GM19239 (cell line): ENCODE measurements at places on chromosomes 3 and 15.

GRCh38 chr15:60121845-60122244, 117.7 kb downstream of the FOXB1 start:
- no peak for DNase-seq

GRCh38 chr15:85947936-85948335, 131.7 kb upstream of the AGBL1 start:
- no peak for DNase-seq

- DNase-seq = no peak
These were observed 29.7 kb downstream of the TCF12 start for GRCh38 chr15:56948000-56948763.

GRCh38 chr3:12750658-12751071, 8.4 kb downstream of the TMEM40 start:
- no peak for DNase-seq

- peak; percentile 14 for DNase-seq
These were observed 74.4 kb downstream of the DLG1 start for GRCh38 chr3:197224034-197224444.

GRCh38 chr15:68264282-68264681, 13.3 kb upstream of the FEM1B start:
- no peak for DNase-seq

DNA sequence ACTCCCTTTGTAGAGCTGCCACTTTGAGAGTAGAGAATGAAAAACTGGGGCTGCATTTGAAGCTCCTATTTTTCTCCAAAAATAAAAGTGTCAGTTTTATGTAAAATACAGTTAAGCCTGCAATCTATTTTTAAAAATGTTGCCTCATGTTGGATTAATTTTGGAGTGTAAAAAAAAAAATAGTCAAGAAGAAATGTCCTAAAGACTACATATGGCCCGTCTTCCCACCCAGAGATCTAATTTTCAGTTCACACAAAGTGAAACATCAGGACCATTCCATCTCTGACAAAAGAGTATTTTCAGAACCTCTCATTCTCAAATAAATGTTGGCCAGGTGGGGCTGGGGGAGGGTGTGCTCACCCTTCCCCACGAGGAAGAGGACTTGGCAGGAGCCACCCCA, 62.7 kb downstream of the HHLA2 start:
- no peak for DNase-seq

- DNase-seq = no peak
These were observed 69.6 kb upstream of the ATP13A3 start for GRCh38 chr3:194556086-194557056.

GRCh38 chr3:182912474-182912873, 67.9 kb downstream of the DCUN1D1 start:
- DNase-seq = no peak

DNA sequence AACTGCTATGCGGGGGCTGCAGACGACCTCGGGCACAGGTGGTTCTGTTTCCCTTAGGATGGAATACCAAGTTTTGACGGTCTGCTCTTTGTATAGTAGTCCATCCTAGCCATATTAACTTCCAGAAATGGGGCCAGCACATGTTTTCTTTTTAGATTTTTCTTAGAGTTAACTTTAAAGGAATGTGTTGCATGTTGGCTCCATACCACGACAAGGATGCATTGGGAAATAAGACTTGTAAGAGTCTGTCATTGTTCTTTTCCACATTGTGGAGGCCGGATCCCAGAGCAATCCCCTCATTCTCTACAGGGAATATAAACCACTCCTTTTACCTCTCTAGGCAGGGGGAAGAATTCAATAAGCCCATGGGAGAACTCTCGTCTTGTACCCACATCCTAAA, 87.1 kb upstream of the PLSCR4 start:
- DNase-seq = no peak

- DNase-seq = no peak
These were observed 70.4 kb upstream of the C15orf39 start for GRCh38 chr15:75131269-75131643.

DNA sequence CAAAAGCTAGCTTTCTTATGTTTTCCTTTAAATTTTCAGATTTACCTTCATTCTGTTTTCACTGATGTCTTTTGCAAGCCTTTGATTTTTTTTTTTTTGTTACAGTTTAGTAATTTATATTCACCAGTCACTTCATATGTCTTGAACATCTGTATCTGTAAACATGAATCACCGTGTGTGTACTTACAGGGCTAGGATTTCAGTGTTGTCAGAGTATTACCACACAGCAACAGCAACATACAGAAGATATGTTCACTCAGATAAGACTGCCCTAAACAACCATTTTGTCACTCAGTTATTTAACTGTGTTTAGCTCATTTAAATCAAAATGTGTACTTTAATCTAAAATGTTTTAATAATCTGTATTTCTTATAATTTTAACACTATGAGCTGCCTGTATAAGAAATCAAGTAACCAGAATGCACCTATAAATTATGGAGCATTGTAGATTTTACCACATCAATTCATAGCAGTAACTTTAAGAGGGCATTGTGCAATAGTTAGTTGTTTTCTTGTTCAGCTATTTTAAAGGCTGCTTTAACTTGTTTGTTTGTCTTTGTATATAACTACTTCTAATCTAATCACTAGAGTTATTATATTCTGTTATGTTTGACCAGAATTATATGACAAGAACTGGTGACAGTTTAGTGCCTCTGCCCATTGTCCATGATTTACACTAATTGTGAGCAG, 50.4 kb downstream of the GHSR start:
- no peak for DNase-seq

- peak; percentile 64 for DNase-seq
These were observed 26.9 kb upstream of the LINGO1 start for GRCh38 chr15:77659350-77660321.

DNA sequence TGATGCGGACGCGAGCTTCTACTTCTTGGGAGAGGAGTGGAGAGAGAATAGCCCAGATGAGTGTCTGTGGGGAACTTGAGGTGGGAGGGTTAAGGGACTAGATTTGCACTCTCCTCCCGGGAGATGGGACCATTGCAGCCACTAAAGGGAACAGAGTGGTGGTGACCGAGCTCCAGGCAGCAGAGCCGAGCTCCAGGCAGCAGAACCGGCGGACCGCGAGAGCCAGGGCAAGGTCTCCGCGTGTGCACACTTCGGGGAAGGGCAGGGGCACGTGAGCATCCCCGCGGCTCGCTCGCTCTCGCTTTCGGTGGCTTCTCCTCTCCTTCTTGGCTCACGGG, 1.1 kb downstream of the IGDCC3 start:
- no peak for DNase-seq

- no peak for DNase-seq
These were observed 12.2 kb upstream of the NCKIPSD start for GRCh38 chr3:48697952-48698351.

GRCh38 chr3:22980346-22980745, 222.8 kb upstream of the UBE2E2 start:
- DNase-seq = no peak

DNA sequence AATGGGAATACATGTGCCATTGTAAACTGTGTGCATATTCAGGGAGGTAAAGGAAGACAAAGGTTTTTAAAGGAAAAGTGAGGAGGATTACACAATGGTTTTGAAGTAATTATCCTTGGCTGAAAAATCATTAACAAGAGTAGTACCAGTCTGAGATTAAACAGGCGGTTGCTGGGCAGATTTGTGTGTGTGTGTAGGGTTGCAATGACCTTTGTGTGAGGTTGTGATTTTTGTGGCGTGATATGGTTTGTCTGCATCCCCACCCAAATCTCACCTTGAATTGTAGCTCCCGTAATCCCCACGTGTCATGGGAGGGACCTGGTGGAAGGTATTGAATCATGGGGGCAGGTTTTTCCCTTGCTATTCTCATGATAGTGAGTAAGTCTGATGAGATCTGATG, 7.0 kb downstream of the DLEC1 start:
- DNase-seq = no peak

GRCh38 chr3:39254806-39255449, 24.9 kb downstream of the CX3CR1 start:
- no peak for DNase-seq

DNA sequence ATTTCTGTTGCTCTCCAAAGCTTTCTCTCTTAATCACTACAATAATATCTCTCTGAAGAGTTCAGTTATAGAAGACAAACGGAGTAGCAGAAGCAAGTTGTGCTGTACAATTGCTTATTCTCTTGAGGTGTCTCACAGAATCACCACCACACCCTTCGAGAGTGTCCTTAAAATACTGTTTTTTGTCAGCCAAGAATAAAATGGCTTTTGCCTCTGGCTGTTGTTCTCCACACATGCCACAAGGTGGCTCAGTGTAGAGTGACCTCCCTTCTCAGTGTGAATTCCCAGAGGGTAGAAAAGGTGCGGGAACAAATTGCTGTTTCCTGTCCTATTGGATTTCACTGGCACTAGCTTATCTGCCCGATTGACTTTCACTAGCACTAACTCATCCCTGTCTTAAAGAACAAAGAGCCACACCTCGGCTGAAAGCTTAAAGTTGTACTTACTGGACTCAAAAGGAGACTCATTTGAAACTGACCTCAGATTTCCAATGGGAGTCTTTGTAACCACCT, 134.2 kb upstream of the SATB1 start:
- peak; percentile 4 for DNase-seq

DNA sequence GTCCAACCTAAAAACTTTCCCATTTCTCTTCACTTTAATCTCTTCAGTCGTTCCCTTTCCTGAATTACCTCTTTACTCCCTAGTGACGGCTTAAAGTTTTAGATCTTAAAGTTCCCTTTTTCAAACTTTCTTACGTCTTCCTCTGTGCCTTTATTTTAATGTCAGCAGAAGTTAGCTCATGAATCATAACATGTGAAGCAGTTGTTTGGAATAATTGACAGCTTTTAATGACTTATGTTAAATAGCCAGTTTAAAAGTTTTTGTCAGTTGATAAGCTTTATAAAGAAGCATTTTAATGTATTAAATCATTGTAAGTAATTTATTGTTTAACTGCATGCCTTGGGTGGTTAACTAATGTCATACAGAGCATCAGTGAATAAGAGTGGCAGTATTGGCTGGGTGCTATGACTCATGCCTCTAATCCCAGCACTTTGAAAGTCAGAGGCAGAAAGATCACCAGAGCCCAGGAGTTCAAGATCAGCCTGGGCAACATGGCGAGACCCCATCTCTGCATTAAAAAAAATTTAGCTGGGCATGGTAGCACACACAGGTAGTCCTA, 33.9 kb downstream of the PIK3CA start:
- no peak for DNase-seq

- no peak for DNase-seq
These were observed 76.8 kb upstream of the HRH1 start for GRCh38 chr3:11077466-11077865.

DNA sequence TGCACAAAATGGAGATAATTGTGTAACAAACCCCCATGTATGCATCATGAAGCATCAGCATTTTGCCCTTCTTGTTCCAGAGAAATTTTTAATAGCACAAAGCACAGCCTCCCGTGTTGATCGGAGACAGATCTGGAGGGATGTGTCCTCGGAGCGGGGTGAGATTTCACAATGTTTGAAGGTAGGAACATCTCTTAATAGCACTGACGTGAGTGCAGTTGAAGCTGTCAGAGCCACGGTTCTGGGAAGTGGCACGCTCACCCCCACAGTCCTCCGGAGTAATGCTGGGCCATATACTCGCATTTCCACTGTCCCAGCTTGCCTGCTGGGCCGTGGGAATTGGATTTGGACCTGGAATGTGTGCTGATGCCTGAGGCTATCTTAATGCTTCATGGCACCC, 24.1 kb downstream of the ARPP21 start:
- no peak for DNase-seq

GRCh38 chr3:197408177-197408957, 110.0 kb upstream of the DLG1 start:
- DNase-seq = no peak

GRCh38 chr15:63483521-63484371, 20.6 kb upstream of the USP3 start:
- DNase-seq = no peak

- DNase-seq = no peak
These were observed 9.5 kb downstream of the GPR87 start for GRCh38 chr3:151307131-151307530.

- DNase-seq = no peak
These were observed 36.5 kb downstream of the PLXNA1 start for GRCh38 chr3:127019449-127019848.

- no peak for DNase-seq
These were observed 116.8 kb upstream of the CNTN6 start for GRCh38 chr3:976006-976405.

GRCh38 chr15:76994496-76994895, 430 bp upstream of the PSTPIP1 start:
- no peak for DNase-seq

- no peak for DNase-seq
These were observed 46.3 kb downstream of the ZIC4 start for GRCh38 chr3:147360051-147360439.

GRCh38 chr3:59432665-59433064, 382.8 kb upstream of the CFAP20DC start:
- DNase-seq = no peak

GRCh38 chr15:50107591-50108408, 11.2 kb downstream of the ATP8B4 start:
- peak; percentile 25 for DNase-seq

GRCh38 chr3:129399895-129400357, 28.5 kb downstream of the EFCAB12 start:
- DNase-seq = no peak

GRCh38 chr3:20324664-20325478, 138.9 kb upstream of the SGO1 start:
- no peak for DNase-seq

DNA sequence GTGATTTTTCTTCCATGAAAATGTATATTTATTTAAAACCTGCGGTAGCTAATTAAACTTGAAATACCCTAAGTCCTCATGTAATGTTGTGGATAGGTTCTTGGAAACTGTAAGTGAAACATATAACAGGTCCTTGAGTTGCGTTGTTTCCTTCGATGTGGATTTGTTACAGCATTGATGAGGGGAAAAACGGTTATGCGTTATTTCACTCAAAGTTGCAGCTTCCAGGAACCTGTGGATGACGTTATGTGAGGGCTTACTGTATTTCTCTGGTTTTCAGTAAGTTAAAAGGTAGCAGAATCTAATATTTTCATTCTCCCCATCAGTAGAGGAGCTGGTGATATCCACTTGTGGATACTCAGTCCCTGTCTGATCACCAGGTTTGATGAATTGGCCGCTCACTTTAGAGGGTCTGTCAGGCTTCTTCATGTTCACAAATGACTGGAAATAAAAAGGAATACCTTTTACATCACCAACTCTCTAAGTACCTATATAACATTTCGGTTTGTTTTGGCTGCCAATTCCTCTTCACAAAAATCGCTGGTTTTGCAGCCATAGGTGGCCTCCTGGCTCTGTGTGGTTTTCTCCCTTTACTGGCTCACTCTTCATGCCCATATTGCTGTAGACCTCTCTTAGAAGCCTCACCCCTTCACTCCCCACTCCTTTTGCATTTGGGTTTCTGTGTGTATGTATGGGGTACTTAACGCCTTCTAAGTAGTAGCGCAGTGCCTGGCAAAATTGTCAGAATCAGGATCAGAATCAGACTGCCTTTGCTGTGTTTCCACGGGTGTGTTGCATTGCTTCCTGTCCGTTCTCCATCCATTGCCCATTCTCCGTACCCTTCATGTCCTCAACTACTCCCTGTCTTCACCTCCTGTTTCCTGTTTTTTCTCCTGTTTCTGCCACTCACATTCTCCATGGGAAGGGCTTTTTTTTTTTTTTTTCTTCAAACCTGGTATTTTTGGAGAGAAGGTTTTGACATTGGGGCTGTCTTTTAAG, 112.6 kb downstream of the FNDC3B start:
- DNase-seq = no peak

- DNase-seq = no peak
These were observed 13.0 kb upstream of the BFSP2 start for GRCh38 chr3:133386876-133387275.

- DNase-seq = no peak
These were observed 300.0 kb downstream of the IGSF11 start for GRCh38 chr3:118734664-118735063.

GRCh38 chr15:73782344-73782959, 29.3 kb upstream of the INSYN1 start:
- DNase-seq = no peak
